CD4-positive, alpha-beta T cell treated with Interleukin-17A for 4 hours (primary cell): ENCODE measurements at places on chromosomes 7 and 10.

DNA sequence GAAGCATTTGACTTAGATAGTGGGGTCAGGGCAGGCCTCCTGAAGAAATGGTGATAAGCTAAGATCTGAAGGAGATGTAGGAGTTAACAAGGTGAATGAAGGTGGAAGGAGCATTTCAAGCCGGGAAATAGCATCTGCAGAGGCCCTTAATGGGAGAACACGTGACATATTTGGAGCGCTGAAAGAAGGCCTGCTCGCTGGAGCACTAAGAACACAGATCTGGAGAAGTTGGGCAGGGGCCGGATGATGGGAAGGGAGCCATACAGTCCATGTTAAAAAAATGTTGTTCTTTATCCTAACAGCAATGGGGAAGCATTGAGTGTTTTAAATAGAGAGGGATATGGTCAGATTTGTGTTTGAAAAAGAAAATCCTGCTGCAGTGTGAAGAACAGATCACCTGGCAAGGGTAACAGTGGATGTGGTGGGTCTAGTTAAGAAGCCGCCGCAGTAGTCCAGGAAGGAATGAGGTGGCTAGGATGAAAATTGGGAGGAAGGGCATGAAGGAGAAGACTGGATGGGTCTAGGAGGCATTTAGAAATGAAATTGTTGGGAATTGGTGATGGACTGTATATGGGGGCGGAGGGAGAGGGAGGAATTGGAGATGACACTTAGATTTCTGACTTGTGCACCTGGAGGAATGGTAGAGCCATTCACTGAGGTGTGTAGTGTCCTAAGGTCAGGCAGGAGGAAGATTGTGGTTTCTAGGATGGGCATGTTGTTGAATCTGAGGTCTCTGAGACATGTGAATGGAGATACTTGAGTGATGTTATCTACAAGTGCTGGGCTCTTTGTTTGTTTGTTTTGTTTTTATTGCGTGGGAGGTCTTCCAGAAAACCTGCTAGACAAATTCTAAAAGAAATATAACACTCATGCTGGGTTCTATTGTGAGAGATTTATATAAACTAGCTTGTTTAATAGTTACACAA lies 58.4 kb downstream of the MET start:
- no peak for DNase-seq

GRCh38 chr7:25712500-25712899 lies 439.5 kb upstream of the NFE2L3 start:
- no peak for DNase-seq

DNA sequence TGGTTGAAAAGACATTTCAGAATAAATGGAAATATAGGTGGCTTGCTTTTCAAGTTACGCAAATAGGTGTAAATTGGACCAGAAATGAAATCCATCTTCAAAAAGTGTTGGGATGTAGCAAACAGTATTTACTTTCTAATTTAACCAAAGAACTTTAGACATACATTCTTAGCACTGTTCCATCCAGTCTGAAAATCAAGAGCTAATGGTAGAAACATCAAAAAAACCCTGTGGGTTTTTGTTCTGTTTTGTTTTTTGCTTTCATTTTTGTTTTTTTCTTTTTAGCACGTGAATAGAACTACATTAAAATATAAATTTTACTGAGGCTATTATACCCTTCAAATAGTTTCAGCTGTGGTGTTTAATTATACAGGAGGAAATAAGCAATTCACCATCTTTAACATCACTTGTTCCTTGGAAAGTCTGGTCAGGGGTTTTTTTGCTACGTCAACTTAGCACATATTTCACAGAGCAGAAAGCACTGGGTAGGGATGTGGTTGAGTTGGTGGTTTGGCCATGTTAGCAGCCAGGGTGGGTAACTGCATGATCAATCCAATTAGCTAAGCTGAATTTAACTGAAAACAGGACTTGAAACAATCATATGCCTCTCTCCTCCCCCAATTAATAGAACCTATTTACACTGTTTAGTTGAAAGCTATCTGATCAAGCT lies 275.4 kb upstream of the PFKP start:
- DNase-seq = no peak

GRCh38 chr10:11104772-11105675 lies 87.4 kb downstream of the CELF2 start:
- DNase-seq = peak; percentile 33

- DNase-seq = no peak
These were observed at the start of gene RHOBTB1 for GRCh38 chr10:60944058-60944909. TSS of gene RHOBTB1 (minus strand) at chr10:60944185. CDS start at chr10:60911542, 32,643 bp downstream.

- no peak for DNase-seq
These were observed 245.9 kb downstream of the KCNMA1 start for GRCh38 chr10:77391605-77392235.

- DNase-seq = no peak
These were observed 480.0 kb downstream of the LRMDA start for GRCh38 chr10:75911426-75911825.

DNA sequence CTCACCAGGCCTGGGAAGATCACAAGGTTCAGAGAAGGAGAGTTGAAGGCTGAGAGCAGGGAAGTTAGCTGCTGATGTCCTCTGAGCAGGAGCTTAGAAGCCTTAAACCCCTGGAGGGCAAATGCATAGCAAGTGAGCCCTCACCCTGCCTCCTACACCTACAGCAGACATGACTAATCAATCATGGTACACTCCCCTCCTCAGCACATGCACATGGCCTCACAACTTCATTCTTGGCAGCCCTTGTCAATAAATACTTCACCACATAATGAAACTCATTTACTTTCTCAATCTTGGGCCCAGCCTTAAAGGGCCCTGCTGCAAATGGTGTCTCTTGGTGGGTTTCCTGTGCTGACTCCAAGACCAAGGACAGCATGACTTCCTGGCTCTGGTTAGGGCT lies 12.9 kb downstream of the MMRN2 start:
- DNase-seq = no peak

GRCh38 chr7:75534727-75535307 lies 42.7 kb downstream of the SPDYE5 start:
- DNase-seq = no peak

DNA sequence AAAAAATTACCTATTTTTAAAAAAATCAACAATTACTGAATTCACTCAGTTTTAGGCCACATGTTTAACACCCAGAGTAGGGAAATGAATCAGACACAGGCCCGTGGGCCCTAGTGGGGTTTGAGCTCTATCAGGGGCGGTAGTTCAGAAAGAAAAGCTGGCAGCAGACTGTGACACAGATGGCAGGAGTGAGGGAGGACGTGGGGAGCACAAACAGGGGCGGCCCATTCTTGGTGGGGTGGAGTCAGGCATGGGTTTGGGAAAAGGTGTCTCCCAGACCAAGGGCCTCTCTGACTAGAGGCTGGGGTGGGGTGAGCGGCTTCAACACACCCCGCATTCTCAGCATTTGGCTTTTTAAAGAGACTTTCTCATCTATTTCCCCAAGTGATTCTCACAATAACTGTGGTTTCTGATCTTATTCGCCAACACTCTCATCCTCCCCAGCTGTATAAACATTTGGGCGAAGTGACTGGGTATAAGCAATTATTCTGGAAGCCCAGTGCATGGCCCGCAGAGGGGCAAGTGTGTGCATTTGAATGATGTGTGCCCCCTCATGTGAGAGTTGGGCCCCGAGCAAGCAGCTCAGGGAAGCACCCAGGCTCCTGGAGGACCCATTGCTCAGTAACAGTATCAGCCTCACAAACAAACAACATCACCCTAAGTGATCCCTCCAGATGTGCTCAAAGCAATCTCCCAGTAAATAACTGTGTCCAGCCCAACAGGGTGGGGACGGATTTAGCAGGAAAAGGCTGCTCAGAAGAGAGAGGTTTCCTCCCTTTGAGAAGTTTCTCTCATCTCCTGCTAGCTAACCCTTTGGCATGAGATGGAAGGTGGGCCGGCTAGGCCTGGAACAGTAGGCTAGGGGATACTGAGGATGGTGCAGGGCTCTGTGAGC lies 437.6 kb upstream of the ZMIZ1 start:
- DNase-seq = no peak

- no peak for DNase-seq
These were observed 173.9 kb downstream of the ZNF438 start for GRCh38 chr10:30857803-30858202.

GRCh38 chr10:520402-520787 lies 169.1 kb downstream of the DIP2C start:
- no peak for DNase-seq

- peak; percentile 35 for DNase-seq
These were observed 101.0 kb upstream of the AGR3 start for GRCh38 chr7:16982640-16983350.

DNA sequence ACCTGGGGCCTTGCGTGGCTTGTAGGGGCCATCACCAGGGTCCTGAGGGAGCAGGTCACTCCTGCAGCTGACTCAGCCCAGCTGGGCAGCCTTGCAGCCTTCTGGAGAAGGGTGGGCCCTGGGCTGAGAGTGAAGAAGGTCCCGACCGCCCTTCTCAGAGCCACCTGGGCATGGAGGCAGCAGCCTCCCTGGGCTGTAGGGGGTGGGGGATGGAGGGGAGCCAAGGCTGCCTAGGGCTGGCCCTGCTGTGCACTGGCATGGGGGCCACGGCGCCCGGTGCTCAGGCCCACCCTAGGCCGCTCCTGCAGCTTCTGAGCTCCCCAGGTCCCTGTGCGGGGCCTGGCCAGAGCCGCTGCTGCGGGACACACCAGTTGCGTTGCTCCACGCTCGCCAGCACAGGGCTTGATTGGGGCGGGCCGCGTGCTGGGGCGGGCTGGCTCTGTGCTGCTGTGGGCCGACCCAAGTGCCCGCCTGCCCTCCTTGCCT lies 63.6 kb upstream of the NKX6-2 start:
- DNase-seq = no peak

DNA sequence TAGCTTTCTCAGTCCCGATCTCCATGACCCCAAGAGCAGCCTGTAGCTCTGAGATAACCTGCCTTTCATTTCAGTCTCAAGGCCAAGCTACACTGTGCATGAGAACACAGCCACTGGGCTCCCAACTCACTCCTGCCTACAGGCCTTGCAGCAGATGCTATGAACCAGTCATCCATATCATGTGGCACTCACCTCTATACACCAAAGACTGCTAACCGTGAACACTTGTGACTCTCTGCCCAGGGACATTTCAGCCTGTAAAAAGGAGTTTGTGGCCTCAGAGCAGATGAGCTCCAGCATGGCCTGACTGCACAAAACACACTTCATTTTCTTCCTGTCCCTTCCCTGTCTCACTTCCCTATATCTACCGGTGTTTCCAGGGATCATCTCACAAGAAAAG lies 56.9 kb upstream of the NPY start:
- no peak for DNase-seq

DNA sequence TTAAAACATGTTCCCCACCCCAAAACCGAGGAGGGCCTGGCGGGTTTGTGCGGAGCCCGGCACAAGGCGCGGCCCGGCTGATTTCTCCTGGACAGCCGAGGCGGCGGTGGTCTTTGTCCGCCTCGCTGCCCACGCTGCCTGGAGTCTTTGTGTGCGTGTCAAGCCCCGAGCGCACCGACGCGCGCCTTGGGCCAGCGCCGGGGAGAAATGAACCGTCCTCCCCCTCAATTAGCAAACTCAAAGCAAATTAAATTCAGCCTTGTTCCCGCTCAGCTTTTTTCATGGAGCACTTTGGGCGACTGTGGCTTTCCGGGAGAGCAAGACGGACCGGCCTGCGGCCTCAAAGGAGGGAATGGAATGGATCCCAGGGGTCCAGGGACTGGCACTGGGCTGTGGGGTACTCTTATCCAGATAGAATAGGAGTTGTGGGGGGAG lies 4.1 kb downstream of the EMX2 start:
- no peak for DNase-seq

DNA sequence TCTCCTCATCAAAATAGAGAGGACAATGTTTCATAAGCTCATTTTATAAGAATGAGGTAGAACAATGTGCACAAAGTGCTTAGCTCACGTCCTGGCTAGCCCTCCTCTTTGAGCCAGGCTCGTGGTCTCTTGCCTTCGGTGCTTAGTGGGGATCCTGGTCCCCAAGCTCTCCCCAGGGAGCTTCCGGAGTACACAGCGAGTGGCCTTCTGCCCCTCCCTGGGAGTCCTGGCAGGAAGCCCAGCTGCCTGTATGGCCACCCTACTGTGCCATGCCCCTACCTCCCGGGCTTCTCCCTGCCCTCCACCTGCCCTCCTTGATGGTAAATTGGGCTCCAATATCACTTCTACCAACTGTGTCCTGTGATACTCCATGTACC lies 868 bp downstream of the MYO1G start:
- DNase-seq = peak; percentile 34

DNA sequence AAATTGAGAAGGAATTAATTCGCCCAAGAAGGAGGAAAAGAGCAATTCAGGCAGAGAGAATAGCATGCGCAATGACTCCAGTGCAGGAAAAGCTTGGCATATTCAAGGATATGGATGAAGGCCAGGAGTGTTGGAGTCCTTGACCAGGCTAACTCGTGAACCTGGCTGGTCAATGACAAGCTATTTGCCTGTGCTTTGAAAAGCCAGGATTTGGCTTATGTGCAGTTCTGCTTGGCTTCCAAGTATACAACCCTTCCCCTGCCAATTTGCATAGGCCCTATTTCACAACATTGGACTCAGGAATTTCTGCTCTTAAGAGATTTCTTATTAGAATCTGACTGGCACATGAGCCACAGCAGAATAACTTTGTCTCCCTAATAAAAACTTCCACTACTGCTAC lies 72.3 kb upstream of the SP8 start:
- DNase-seq = no peak

DNA sequence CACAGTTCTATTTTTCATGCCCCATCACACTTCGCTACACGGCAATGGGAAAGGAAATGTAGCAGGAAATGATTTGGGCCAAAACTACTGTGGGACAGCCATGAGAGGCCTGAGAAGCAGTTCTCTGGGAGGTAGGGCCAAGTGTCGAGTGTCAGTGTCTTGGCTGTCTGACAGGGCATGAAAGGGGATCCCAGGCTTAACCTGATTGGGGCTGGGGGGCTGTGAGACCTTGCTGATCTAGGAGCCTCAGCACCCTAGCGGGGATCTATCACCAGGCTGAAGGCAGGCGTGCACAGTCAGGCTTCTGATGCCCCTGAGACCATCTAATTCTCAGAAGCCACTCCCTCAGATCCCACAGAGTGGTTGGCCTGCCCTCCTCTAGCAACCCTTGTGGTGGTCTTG lies 58.2 kb upstream of the SLC25A13 start:
- DNase-seq = no peak

- no peak for DNase-seq
These were observed 466.5 kb downstream of the PLXNA4 start for GRCh38 chr7:132109769-132110168.

DNA sequence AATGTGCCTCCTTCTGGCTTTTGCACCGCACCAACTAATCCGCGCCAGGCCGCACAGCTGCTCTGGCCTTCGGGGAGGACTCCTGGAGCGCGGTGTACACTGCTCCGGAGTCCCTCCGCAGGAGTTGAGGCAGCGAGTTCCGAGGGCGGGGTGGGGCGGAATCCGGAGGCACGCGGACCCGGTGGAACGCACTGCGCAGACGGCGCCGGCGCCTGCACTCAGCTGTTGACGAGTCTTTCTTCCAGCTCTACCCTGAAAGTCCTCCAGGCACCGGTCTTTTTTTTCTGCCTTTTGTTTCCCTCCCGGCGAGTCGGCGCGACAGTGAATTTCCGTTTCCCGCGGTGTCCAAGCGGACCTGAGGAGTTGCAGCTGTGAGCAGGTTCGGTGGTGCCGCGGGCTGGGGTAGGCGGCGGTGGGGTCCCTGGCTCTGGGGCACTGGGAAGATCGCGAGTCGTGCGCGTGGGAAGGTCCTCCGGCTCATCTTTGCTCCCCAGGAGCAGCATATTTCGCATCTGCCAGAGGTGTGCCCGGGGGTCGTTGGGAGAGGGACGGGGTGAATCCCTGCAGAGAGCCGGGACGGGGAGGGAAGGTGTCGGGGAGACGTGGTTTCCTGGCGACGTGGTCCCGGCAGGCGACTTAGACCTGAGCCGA lies 44.1 kb downstream of the SFTPD start:
- DNase-seq = peak; percentile 47
